GM18507 (cell line): ENCODE measurements at places on chromosomes 6 and 20.

- DNase-seq: no peak
Observed at GRCh38 chr20:38573413-38573812, 7.6 kb upstream of the ADIG start.

DNA sequence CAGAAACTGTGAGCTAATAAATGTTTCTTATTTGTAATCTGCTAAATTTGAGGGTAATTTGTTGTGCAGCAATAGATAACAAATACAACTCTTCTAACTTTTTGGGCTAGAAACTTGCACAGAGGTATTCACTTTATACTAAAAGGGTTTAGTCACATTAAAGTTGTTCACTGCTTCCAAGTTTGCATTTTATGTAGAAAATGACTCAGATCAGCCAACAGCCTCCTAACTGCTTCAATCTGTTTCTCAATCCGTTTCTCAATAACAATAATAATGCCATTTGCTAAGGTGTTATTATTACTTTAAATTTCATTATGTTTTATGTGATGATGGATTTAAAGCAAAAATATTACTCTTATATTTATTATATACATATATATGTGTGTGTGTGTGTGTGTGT is 213.9 kb downstream of the CENPW start:
- DNase-seq: no peak

GRCh38 chr20:16611817-16612216 is 38.6 kb upstream of the KIF16B start:
- no peak for DNase-seq

DNA sequence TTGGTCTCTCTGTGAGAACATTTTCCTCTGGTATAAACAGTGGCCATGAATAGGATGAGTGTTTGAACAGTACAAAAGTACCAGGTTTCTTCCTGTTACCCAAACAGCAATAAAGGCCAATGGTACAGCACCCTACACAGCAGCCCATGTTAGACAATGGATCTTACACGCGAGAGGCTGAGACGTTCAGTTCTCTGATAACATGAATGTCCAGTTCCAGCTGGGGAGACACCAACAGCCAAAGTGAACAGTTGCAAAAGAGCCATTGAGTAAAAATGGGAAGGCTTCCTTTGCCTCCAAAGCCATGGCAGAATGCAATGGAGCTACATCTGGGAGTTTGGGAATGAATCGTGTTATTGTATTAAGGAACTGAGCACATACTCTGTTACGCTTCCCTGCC is 246.8 kb upstream of the SGK1 start:
- DNase-seq: no peak

GRCh38 chr6:129493354-129493902 is 216.5 kb downstream of the ARHGAP18 start:
- no peak for DNase-seq

GRCh38 chr20:51666126-51666525 is 102.1 kb downstream of the ATP9A start:
- DNase-seq: no peak

DNA sequence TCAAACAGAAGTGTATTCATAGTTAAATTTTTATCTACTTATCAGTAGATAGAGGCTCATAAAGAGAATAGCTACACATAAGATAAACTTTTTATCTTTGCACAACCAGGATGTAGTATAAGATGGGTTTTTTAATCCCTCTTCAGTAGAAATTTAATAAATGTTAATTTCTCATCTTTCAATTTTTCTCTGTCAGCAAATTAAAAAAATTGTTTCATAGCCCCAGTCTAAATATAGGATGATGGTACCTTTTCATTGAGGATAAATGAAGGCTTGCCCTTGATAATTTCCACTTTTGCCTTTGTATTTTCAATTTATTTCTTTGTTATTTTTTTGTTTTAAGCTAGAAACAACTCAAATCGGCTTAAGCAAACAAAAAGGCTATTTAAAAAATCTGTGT is 251.2 kb upstream of the NOX3 start:
- no peak for DNase-seq

DNA sequence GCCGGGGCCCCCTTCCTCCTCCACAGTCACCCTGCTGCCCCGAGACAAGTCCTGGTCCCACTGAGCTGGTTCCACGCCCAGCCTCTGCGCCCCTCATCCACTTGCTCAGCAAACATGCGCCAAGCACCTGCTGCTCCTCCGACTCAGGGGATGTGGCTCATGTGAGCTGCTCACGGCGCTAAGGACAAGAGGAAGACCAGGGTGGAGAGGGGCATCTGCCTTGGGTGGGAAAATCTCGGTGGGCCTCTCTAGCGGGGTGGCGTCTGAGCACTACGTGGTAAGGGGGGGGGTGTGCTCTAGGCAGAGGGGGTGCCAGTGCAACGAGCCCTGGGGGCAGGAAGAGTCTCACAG is 4.5 kb downstream of the LAMA5 start:
- DNase-seq: no peak

DNA sequence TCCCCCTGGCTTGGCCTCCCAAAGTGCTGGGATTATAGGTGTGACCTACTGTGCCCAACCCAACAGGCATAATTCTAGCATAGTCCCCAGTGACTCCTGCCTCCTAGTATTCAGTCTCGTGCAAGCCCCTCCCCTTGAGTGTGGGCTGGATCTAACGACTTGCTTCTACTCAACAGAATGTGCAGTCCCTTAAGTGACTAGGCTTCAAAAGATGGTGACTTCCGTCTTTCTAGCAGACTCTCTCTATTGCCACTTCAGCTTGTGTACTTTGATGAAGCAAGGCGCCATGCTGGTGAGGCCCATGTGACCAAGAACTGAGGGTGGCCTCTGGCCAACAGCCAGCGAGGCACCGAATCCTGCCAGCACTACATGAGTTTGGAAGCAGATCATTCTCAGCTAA is 109.6 kb upstream of the TRAF3IP2 start:
- DNase-seq: no peak

DNA sequence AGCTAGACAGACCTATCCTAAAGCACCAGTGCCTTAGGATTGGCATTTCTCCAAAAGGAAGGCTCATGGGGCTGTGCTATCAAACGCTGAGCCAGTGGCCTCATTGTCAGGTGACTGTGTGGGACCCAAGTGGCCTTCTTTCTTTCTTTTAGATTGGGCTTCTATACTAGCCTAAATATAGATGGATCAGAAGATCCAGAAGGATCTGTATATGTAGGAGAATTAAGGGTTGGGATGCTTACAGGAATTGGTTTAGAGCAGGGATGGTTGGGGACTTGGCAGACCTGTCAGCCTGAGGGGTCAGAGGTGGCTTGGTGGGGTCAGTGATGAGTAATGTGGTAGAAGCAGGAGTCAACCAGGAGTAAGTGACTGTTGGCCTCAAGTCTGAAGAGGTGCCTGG is 14.8 kb downstream of the ABT1 start:
- no peak for DNase-seq
